ENCODE measurements at places on chromosomes 13 and 19.

DNA sequence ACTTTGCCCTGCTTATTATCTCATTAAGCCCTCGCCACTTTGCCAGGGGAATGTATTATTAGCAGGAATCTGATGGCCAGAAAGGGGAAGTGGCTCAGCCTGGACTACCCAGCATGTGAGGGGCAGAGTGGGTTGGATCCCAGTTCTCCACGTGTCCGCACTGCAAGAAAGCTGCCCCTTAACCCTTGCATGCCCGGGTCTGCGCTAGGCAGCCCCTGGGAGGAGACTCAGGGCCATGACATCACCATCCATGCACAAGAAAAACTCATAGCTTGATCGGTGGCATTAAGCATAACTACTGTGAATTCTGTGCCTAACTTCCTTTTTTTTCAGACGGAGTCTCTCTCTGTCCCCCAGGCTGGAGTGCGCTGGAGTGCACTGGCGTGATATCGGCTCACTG is 8.9 kb downstream of the CACNG8 start:
- no peak for DNase-seq

DNA sequence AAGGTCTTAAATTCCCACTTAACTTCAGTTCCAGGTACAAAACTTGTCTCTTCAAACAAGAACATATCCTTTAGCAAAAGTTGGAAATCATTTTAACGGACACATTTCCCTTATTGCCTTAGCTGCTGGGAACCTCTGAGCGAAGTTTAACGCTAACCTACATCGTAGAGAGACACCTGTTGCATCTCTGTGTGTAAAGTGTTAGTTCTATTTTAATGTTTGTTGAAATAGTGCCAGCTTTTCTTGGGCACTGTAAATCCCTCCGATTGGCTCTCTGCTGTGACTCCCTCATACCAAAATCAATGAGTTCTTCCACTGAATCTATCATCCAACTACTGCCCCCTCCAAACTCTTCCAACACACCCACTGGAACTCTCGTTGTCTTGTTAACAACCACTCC is 2.3 kb upstream of the HIF3A start:
- no peak for DNase-seq

DNA sequence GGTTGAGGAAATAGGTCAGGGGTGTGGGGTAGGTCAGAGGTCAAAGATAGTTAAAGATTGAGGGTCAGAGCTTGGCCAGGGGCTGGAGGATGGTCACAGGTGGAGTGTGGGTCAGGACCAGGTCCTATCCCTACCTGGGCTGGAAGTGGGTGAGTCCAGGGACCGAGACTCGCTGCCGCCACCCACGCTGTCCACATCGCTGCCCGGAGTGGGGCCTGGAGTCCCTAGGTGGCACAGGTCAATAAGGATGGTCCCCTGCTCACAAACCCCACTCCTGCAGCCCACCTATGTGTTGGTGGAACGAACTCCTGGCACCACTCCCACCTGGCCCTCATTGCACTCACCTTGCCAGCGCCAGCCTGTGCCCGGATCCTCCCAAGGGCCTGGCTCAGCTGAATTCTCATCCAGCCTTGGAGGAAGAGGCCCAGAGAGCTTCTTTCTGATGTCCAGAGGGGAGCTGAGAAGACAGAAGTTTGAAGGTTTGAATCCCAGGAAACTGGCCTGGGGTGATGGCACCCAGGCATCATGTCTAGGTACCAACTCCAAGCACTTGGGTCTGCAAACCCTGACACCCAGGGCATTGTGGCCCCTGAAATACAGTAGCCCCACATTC is 6.8 kb downstream of the GMIP start:
- DNase-seq, result no peak

DNA sequence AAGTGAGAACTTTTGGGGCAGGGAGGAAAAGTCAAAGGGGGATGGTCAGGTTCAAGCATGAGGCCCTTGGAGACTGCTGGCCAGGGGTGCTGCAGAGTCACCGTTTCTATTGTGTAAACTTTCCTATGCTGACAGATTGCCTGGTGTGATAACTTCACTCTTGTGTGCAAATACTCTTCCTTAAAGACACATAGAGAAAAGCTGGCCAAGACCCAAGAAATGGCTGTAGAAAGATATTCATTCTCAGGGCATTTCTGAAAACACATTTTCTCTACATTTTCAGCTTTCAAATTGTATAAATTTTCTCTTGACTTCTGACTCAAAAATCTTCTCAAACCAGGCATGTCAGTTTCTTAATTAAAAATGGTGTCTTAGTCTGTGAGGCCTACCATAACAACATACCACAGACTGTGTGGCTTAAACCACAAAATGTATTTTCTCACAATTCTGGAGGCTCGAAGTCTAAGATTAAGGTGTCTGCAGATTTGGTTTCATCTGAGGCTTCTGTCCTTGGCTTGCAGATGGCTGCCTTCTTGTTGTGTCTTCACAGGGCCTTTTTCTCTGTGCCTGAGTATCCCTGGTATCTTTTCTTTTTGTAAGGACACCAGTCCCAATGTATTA is 304.5 kb downstream of the KCNRG start:
- DNase-seq, result peak; percentile 58

DNA sequence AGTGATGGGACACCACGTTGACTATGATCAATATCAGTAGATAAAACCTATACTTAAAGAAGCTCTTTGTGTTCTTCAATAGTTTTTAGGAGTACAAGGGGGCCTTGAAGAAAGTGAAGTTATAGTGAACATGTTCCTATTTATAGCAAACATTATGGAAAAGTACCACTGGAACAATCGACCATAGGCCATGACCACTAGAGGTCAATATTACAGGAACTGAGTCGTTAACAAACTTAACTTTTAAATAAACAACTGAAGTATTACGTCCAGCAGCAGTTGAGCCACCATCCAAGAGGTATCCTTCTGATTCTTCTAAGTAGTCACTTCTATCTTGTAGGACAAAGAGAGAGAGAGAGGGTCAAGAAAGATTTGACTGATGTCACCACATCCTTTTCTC is 391.0 kb upstream of the SLITRK5 start:
- no peak for DNase-seq

GRCh38 chr13:77333594-77333993 is 6.7 kb upstream of the MYCBP2 start:
- DNase-seq, result no peak

DNA sequence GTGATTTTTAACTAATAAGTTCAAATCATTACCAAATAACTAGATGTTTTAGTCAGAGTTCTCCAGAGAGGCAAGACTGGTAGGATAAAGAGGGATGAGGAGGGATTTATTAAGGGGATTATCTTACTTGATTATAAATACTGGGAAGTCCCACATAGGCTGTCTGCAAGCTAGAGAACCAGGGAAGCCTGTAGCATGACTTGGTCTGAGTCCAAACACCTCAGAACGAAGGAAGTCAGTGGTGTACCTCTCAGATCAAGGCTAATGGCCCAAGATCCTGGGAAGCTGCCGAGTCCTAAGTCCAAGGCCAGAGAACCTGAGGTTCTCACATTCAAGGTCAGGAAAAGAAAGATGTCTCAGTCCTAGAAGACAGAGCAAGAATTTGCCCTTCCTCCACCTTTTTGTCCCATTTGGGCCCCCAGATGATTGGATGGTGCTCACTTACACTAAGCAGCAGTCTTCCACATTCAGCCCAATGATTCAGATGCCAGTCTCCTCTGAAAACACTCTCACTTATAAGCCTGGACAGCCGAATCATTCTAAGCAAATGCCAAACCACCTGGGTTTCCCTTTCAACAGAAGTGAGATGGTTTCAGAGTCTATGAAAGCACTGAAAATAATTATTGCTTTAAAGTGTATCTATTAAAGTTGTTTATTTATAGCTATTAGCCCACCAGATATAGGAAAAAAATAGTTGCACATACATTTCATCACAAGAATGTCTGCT is 1599.2 kb downstream of the OLFM4 start:
- DNase-seq, result no peak
